ENCODE measurements at places on chromosomes 3 and 15. TPM values are rescaled to one million over a fixed set of nuclear protein-coding genes. Genes with fewer than 3 reads are reported as not detected.

DNA sequence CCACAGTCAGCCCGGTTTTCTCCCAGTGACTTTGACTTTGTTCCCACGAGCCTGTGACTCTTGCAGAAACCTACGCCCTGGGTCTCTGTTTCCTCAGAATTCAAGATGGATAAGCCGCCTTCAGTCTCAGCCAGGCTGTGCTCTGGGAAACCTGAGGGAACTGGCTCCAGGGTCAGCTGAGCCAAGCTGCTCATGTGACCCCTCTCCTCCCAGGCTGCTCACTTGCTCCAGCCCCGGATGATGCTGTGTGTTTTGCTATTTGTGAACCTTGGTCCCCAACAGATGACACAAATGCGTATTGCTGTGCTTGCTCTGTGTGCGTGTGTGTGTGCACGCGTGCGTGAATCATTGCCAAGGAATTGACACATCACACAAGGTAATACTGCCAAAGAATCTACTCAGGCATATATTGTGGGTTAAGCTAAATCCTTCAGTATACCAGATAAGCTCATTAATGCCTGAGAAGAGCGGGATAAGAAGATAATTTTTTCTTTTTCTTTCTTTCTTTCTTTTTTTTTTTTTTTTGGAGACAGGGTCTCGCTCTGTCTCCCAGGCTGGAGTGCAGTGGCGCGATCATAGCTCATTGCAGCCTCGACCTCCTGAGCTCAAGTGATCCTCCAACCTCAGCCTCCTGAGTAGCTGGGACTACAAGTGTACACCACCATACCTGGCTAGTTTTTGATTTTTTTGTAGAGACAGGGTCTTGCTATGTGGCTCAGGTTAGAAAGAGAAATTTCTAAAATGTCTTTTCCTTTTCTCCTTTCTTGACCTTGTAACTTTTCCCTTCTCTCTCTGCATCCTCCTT is 29.2 kb upstream of the UMPS start:
- no peaks in the 10 kb centered on the region for H3K36me3 ChIP-seq
- H3K4me1 ChIP-seq, result no peaks in the 10 kb centered on the region

DNA sequence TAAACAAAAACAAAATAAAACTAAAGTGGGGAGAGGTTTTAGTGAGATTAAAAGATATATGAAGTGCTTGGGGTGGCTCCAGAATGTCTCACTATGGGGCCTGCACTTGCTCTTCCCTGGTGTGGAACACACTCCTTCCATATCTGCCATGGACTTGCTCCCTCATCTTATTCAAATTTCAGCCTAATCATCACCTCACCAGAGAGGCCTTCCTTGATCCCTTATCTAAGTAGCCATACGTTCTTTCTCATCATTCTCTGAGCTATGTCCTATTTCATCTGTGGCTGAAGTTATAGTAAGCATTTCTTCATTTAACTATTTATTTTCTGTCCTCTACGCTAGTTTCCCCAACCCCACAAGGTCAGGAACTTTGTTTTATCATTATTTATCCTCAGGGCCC is 511.7 kb downstream of the NTRK3 start:
- no peaks in the 10 kb centered on the region for H3K4me1 ChIP-seq
- H3K27ac ChIP-seq, result no peak overlapping the region
- no peaks in the 10 kb centered on the region for H3K36me3 ChIP-seq
- no peak for DNase-seq
- H3K4me3 ChIP-seq, result no peak overlapping the region
- no peaks in the 10 kb centered on the region for H3K27me3 ChIP-seq

DNA sequence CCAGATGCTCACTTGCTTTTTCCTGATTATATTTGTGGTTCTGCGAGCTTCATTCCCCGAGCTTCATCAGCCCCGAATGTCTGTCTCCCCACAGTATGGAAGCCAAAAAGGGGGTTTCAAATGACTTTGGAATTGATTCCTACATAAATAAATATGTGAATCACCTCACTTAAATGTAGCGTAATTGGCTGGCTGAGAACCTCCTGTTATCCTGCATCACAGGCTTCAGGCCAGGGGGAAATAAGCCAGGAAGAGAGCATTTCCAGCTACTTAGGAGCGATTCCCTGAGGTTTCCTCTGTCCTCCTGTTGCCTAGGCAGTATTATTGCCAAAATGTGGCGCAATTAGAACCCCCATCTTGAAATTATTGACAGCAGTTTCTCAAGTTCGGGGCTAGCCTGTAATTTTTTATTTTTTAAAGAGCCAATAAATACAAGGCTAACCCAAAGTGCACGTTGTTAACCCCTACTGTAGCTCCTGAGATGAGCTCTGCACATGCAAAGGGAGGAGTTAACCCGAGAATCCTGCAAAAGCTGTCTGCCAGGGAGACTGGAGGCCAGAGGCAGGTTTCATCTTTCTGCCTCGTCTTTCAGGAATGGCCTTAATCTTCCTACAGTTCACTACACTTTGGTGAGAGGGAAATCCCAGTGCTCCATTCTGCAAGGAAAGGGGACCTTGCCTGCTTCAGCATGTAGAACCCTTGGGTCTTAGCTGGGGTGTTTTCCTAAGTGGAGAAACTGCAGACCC is 148.2 kb downstream of the ADAMTS9 start:
- H3K36me3 ChIP-seq, result peaks cover 25% of the 10 kb centered on the region
- DNase-seq, result no peak
- H3K27me3 ChIP-seq, result no peaks in the 10 kb centered on the region
- H3K4me1 ChIP-seq, result no peaks in the 10 kb centered on the region

DNA sequence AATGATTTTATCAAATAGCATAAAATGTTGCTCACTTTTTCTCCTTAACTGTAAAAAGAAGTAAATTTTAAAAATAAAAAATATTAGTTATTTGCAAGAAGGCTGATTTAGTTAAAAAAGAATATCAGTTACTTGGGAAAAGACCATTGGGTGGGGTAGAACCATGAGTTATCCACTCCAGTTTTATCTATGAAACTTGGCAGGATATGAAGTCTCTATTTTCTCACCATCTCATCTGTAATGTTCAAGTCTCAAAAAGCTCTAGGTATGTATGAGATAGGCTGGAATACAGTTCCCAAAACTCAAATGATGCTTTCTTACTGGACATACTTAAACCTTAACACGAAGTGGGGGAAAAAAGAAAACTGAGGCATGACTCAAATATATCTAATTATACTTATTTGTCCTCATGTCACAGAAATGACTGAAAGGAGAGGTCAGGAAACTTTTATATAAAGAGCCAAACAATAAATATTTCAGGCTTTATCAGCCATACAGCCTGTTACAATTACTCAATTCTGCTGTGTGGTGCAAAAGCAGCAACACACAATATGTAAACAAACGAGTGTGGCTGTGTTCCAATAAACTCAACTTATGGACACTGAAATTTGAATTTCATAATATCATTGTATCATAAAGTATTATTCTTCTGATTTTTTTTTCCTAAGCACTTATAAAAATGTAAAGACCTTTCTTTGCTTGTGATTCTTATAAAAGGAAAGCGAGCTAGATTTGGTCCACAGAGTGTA is 131.8 kb downstream of the TBL1XR1 start:
- no peak for DNase-seq
- H3K4me3 ChIP-seq, result no peak overlapping the region
- peaks cover 6% of the 10 kb centered on the region for H3K36me3 ChIP-seq
- H3K4me1 ChIP-seq, result peaks cover 9% of the 10 kb centered on the region
- H3K27me3 ChIP-seq, result no peaks in the 10 kb centered on the region
- no peak overlapping the region for H3K27ac ChIP-seq

- no peaks in the 10 kb centered on the region for H3K4me1 ChIP-seq
- H3K27me3 ChIP-seq, result peaks cover 10% of the 10 kb centered on the region
- H3K4me3 ChIP-seq, result no peak overlapping the region
- no peak for DNase-seq
- H3K36me3 ChIP-seq, result no peaks in the 10 kb centered on the region
Observed at GRCh38 chr3:186532598-186533072, 11.5 kb downstream of the CRYGS start.

Gene BOC
- total RNA-seq, result 0.07 TPM

DNA sequence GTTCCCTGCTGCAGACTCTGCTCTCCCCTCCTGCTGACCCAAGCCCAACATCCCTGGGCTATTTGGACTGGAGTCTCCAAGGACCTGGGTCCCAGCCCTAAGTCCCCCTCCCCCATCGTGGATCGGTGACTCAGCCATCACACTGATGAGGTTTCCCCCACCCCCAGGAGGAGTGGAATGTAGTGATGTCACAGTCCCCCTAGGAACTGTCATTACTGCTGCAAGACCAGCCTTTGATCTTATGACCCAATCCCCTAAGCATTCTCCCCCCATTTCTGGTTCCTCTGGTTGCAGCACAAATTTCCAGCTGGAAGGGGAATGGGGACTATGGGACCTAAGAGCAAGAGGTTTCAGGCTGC is 63.4 kb upstream of the CSPG4 start:
- peak; percentile 25 for DNase-seq
- H3K4me1 ChIP-seq, result peaks cover 9% of the 10 kb centered on the region
- no peaks in the 10 kb centered on the region for H3K36me3 ChIP-seq
- H3K27ac ChIP-seq, result no peak overlapping the region

Gene KNG1
- not detected for total RNA-seq

DNA sequence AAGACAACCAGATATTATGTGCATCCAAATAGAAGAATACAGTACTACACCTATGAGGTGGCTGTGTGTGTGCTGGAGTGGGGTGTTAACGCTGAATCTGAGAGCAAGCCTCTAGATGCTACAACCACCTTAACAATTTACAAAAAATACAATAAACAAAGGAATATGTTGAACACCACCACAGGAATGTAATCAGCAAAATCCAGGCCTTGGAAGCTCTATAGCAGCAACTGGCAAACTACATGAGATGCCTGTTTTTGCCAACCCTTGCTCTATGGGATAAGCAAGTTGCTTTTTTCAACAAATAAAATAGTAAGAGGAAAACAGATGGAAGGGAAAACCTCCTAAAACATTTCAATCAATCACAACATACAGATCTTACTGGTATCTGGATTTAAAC is 23.9 kb downstream of the SLTM start:
- H3K4me1 ChIP-seq, result peaks cover 7% of the 10 kb centered on the region
- no peak for DNase-seq
- H3K27ac ChIP-seq, result no peak overlapping the region
- no peak overlapping the region for H3K4me3 ChIP-seq
- H3K27me3 ChIP-seq, result no peaks in the 10 kb centered on the region
- peaks cover 72% of the 10 kb centered on the region for H3K36me3 ChIP-seq

Gene CPNE9
- not detected for total RNA-seq
